IMR-90 (cell line): ENCODE measurements at places on chromosomes 5 and 9. TPM values are rescaled to one million over a fixed set of nuclear protein-coding genes. Genes with fewer than 3 reads are reported as not detected.
A peak's percentile ranks its signal among the peaks of the same experiment; 100 is the strongest.

The MYOZ3 gene
- total RNA-seq, result under 0.01 TPM in 2 replicates

The RGS7BP gene
- total RNA-seq, result not detected in 2 replicates

The C1QTNF2 gene
- total RNA-seq, result 0.72 and 0.83 TPM in 2 replicates

The C5orf52 gene
- total RNA-seq, result not detected in 2 replicates

The RNF38 gene
- 8.8 and 11.9 TPM in 2 replicates for total RNA-seq

The OLFML2A gene
- 1.4 and 2.0 TPM in 2 replicates for total RNA-seq

The STPG3 gene
- not detected in 2 replicates for total RNA-seq

The OTP gene
- not detected in 2 replicates for total RNA-seq

The PCDHB9 gene
- under 0.01 and 0.18 TPM in 2 replicates for total RNA-seq

The FBLL1 gene
- total RNA-seq, result under 0.01 and 0.18 TPM in 2 replicates

The EQTN gene
- not detected in 2 replicates for total RNA-seq

The SLC4A9 gene
- not detected in 2 replicates for total RNA-seq

DNA sequence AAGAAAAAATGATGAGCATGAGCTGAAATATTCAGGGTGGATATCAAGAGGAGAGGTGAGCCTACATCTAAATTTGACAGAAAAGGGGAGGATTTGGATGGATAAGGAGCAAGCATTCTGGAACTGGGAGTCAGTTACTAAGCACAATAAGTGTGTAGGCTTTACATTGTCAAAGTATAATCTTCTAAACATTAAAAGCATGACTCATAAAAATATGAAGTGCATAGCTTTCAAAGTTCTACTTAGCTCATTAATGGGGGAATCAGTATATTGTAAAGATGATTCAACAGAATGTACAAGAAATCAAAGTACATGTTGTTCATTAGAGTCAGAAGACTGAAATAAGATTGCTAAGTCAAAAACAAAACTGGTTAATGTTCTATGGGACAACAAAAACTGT lies 248.0 kb upstream of the GAS1 start:
- peak; percentile 43 for DNase-seq

- no peak for DNase-seq
Observed at GRCh38 chr9:118170032-118170955, 466.1 kb downstream of the TLR4 start.

- no peak for DNase-seq
Observed at GRCh38 chr5:20266066-20266465, 278.1 kb upstream of the CDH18 start.

DNA sequence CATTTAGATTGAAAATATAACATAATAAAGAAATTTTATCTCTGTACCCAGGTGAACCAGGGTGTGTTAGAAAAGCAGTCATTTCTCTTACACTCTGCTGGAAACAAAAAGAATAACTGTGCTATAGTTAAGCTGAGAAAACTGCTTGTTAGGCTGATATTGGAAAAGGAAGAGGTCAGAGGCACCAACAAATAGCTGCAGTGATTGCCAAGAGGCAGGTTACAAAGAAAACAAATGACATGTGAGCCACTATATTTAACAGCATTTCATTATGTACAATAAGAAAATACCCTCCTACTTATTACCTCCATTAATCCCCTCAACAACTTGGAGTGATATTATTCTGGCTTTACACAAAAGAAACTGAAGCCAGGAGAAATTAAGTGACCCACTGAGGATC lies 607.9 kb upstream of the TLE4 start:
- DNase-seq, result no peak

DNA sequence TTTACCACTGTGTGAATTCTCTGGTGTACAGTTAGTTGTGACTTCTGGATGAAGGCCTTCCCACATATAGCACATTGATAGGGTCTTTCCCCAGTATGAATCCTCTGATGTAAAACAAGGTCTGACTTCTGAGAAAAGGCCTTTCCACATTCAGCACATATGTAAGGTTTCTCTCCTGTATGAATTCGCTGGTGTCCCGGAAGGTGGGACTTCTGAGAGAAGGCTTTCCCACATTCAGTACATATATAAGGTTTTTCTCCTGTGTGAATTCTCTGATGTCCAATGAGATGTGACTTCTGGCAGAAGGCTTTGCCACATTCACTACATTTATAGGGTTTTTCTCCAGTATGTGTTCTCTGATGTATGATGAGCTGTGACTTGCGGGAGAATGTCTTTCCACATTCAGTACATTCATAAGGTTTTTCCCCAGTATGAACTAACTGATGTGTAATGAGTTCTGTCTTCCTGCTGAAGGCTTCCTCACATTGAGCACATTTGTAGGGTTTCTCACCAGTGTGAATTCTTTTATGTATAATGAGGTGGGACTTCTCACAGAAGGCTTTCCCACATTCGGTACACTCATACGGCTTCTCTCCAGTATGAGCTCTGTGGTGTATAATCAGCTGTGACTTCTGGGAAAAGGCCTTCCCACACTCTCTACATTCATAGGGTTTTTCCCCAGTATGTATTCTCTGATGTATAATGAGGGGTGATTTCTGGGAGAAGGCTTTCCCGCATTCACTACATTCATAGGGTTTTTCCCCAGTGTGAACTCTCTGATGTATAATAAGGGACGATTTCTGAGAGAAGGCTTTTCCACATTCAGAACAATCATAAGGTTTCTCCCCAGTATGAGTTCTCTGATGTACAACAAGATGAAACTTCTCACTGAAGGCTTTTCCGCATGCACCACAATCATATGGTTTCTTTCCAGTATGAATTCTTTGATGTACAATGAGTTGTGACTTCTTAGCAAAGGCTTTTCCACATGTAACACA lies 9.1 kb downstream of the ZNF300 start:
- DNase-seq, result no peak

GRCh38 chr9:110588296-110588695 lies 8.8 kb upstream of the SVEP1 start:
- DNase-seq, result peak; percentile 39

DNA sequence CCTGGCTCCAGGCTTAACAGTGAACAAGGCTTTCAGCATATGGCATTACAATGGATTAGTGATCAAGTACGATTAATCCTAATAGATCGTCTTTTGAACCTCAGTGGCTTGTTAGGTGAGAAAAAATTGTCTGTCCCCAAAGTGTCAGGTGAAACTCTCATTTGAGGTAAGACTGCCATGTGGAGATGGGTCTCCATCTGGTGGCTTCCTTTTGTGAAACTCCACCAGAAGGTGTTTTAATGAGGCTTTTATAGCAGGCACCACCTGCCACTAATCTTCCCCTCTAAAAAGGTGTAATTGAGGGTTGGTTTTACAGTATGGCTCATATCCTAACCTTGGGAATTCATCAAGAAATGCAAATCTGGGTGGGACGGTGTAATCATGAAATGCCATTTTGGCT lies 471.1 kb upstream of the MPDZ start:
- DNase-seq, result no peak

GRCh38 chr5:39113354-39113953 lies 39.3 kb upstream of the RICTOR start:
- peak; percentile 22 for DNase-seq

DNA sequence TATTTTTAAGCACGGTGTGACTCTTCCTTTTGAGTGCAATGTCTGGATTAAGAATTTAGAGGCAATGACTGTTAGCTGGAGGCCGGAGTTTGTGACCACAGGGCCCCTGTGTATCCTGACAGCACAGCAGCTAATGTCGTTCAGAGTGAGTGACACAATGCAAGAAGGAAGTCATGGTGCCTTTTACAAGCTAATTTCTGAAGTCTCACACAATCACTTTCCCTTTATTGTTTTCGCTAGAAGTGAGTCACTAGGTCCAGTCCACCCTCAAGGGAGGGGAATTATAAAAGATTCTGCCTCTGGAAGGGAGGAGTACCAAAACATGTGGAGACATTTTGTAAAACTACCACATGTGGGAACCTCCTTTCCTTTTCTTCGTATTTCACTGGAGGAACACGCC lies 185.5 kb upstream of the FGF10 start:
- DNase-seq, result no peak

GRCh38 chr5:105739732-105740131 lies 1931.0 kb downstream of the EFNA5 start:
- DNase-seq, result no peak

GRCh38 chr9:106156465-106156864 lies 462.1 kb downstream of the TMEM38B start:
- DNase-seq, result no peak

GRCh38 chr9:31372799-31373587 lies 1011.5 kb upstream of the ACO1 start:
- DNase-seq, result no peak

DNA sequence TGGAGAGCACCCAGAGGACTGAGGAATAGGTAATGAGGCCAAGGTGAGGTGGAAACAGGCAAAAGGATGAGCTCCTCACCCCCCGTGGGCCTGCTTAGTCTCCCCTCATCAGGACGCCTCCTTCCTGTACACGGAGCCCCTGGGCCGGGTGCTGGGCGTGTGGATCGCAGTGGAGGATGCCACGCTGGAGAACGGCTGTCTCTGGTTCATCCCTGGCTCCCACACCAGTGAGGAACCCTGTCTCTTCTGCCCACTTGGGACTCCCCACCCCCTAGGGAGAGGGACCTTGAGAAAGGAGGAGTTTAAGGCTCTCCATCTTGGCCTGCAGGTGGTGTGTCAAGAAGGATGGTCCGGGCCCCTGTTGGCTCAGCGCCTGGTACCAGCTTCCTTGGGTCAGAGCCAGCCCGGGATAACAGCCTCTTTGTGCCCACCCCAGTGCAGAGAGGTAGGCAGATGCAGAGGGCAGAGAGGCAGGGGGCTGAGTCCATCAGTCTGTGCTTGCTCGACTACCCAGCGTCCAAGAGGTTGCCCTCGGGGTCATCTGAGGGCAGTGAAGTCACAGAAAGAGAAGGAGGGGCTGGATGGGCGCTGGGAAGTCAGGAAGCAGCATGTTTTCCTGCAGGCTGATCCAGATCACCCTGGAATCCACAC lies 7.0 kb downstream of the DOLK start:
- no peak for DNase-seq

GRCh38 chr9:73371801-73372200 lies 220.1 kb downstream of the ANXA1 start:
- no peak for DNase-seq

DNA sequence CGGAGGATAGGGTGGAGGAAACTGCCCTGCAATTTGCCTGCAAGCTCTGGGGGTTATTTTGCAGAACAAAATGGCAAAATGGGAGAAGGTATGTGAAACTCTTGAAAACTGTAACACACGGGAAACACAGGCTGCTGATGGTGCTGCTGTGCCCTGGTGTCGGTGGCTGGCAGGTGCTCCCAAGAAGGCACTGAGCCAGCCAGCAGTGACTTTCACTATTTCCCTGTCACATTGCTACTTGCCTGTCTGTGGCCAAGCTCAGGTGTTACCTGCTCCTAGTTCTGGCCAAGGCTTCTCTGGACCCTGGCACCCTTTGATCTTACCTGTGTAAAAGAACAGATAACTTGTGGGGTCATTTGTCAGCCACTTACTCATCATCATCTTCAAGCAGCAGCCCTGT lies 102.2 kb downstream of the CMYA5 start:
- DNase-seq, result no peak

- no peak for DNase-seq
Observed at GRCh38 chr5:132491368-132492364, 1.1 kb upstream of the IRF1 start.

GRCh38 chr5:28862860-28863196 lies 1824.4 kb upstream of the CDH9 start:
- DNase-seq, result no peak

- no peak for DNase-seq
Observed at GRCh38 chr9:96219026-96219899, 82.7 kb downstream of the HSD17B3 start.

DNA sequence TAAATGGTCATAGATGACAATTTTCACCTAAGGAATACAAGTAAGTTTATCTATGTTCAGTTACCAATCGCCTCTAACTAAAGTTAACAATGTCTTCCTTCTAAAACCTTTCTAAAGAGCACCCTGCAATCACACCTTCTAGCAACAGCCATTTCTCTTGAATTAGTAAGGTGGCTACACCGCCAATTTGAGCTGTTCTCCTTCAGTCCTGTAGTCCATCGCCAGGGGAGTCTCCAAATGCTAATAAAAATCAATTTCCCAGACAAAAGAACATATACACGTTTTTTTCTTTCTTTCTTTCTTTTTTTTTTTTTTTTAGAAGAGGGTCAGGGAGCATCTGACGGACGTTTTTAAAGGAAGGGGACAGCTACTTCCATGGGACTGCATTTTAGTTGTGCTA lies 729 bp upstream of the RORB start:
- no peak for DNase-seq

DNA sequence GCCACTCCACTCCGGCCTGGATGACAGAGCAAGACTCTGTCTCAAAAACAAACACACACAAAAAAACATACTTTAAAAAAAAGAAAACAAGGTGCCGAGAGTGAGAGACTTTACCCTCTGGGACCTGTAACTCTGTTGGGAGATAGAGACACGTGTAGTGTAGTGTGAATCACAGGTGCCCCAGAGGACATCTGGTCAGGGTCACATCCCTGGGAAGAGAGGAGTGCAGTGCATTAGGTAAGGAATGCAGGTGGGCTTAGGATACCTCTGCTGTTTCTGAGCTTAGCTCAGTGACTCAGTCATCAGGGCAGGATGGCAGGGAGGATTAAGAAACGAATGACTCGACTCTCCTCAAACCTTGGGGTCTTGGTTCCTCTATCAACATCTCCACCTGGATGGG lies 174.6 kb downstream of the GOLPH3 start:
- no peak for DNase-seq

GRCh38 chr5:136090319-136090718 lies 42.3 kb upstream of the SMAD5 start:
- DNase-seq, result no peak

DNA sequence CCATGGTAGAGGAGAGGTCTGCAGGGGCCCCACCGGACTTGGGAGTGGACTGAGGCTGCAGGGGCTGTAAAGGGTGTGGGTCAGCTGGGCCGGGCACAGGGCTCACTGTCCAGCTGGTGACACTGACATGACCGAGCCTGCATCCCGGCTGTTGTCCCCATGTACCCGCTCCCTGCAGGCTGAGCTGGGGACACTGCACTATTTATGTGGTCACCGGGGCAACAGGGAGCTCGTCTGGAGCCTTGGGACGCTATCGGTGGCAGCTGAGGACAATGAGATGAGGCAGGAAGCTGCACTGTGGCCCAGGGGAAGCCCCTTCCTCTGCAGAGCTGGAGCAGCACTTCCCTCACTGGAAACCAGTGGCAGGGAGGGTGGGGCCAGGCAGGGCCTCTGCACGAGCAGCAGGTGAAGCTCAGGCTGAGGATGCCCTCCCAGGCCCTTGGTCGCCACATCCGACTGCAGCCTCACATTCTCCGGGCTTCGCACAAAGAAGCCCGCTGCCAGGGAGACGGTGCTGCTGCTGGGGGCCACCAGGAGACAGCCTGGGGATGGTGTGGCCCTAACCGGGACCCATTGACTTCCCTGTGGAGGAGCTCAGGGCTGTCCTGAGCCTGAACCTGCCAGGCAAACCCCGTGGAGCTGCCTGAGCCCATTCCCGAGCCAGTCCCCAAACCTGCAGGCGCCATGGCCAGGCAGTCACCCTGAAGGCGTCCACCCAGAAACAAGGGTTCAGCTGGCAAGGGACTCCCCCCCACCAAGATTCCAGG lies 26.4 kb downstream of the ZDHHC11B start:
- no peak for DNase-seq
